ENCODE measurements at places on chromosomes 4 and X. TPM values are rescaled to one million over a fixed set of nuclear protein-coding genes. Genes with fewer than 3 reads are reported as not detected.
A peak's percentile ranks its signal among the peaks of the same experiment; 100 is the strongest.

DNA sequence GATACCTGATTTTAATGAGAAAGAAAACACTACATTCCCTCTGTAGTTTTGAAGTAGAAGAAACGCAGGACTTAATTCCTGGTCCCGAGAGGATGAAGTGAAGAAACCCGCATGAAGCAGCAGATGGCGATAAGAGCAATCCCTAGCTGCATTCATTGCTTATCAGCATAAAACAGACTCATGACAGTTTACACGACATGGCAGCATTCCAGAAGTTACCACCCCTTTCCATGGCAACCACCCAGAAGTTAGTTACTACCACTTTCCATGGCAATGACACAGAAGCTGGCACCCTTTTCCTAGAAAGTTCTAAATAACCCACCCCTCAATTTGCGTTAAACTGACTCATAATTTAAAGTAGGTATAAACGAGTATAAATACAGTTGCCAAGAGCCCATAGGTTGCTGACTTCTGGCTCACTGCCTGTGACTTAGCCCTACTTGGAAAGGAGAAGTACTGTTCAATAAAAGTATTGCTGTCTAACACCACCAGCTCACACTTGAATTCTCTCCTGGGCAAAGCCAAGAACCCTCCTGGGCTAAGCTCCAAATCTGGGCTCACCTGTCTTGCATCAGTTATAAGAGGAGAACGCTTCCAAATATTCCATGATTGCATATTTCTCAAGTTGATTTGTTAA lies 5.5 kb upstream of the XAGE2 start:
- DNase-seq: peak; percentile 10

DNA sequence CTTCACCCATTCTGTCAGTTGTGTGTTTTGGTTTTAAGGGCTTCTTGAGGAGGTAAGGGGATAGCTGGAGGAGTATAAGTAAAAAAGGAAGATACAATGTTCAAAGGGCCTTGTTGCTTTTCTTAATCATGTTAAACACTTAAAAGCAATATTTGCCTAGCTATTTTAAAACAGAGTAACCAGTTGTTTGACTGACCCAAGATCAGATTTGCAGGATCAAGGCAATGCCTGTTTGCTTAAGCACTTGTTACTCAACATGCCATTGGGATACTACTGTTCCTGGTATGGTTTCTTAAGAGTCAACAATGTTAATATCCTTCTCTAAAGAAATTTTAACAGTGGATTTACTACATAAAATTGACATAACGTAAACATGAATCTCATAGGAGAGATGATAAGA lies 2.6 kb downstream of the DCLK2 start:
- no peak for DNase-seq

- peak; percentile 69 for DNase-seq
These were observed 105.0 kb downstream of the SHROOM3 start for GRCh38 chr4:76539979-76540378.

- no peak for DNase-seq
These were observed 106.2 kb downstream of the MAML3 start for GRCh38 chr4:140047786-140048185.

The TNIP3 gene
- total RNA-seq: 1.4 TPM

The PAGE2B gene
- total RNA-seq: not detected

The RNF128 gene
- total RNA-seq: 0.54 TPM

DNA sequence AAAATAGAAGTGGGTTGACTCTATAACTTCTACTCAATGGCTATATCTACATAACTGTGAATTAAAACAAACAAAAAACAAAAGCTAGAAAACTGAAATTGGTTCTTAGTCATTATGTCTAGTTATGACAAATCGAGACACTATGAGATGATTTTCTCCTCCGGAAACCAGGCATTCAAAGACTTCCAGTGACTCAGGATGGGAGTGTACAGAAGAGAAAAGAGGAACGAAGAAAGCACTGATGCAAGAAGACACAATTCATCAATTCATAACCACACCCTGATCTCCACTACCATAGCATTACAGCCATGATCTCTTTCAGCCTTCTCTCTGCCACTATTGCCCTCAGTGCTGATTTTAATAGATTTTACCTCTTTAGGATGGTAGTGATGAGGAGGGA lies 253.6 kb downstream of the CBLL2 start:
- peak; percentile 89 for DNase-seq

DNA sequence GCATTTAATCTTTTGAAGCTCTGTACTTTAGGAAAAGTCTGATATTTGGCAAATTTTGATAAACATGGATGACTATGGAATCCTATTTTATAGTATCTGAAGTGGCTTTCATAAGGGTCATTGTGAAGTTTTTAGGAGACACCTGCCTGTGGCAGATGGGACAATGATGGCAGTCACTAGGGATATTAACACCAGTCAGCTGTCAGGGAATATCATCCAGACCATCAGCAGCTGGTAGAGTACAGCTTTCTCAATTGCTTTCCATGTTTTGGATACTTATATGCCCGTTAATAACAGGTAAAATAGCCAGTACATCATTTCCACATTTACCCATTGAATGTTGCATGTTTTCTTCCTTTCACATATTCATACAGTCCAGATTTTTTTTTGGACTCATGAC lies 39.1 kb downstream of the NPNT start:
- no peak for DNase-seq

DNA sequence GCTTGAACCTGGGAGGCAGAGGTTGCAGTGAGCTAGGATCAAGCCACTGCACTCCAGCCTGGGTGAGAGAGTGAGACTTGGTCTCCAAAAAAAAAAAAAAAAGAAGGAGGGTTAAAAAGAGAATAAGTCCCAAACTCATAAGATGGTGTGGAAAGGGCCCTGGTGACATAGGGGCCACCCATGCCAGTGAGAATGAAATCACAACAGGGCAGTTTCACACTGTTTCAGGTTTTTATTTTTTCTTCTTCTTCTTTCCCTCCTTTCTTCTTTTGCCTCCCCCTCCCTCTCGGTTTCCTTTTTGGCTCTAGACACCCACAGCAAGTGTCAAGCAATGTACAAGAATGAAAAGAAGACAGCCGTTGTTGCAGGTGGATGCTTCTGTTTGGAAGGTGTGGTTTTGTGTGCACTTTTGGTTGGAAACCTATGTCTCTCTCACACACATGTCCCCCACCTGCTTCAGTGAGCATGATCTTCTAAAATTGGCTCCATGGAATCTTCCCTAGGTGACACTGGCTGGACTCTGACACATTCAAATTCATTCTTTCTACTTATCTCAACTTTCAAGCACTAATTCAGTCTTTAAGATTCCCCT lies 14.4 kb upstream of the TLR8 start:
- no peak for DNase-seq

DNA sequence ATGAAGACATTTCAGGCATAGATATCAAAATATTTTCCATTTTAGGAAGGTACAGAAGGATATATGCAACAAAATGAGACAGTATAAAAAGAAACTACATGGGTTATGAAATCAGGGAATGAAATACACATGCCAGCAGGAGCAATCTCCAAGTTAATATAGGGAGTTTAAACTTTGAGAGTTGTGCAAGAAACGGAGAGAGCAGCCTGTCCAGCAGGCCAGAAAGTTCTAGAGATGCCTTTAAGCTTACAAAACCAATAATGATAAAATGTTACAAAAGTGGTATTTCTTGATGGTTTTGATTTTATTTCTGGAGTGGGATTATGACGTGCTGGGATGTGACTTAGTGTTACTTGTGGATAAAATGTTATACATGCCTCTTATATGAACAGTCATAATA lies 2047.9 kb downstream of the ARAP2 start:
- DNase-seq: peak; percentile 36

The KCND1 gene
- total RNA-seq: 1.5 TPM

The PARM1 gene
- total RNA-seq: not detected

The ABCB7 gene
- 12.2 TPM for total RNA-seq

DNA sequence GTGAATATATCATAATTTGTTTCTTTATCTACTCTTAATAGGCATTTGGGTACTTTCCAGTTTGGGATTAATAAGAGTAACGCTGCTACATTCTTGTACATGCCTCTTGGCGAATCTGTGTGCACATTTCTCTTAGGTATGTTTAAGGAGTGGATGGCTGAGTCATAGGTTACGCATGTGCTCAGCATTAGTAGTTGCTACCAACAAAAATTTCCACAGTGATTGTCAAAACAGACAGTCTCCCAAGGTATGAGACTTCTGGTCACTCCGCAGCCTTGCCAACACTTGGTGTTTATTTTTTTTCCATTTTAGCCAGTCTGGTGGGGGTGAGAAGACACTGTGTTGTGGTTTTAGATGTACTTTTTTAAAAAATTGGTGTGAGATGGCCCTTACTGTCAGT lies 44.6 kb downstream of the FGFBP1 start:
- peak; percentile 96 for DNase-seq

All from GM23248 (cell line).